ENCODE measurements at places on chromosomes 1 and 21.

DNA sequence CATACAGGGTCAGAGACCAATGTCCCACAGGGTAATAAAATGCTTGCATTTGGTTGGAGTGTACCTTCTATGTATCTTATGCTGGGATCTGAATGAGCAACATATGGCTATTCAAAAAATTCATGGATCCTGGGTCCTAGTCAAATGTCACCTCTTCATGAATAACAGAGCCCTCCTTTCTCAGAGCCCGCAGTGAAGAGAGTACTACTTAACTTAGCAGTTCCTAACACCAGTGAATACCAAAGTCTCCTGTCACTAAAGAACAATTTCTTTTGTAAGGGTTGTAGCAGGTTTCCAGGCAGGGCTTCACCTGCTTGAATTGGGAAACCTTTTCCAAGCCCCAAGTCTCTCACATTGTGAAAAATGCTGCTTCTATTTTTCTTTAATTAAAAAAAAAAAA, 483.0 kb upstream of the DEPDC1 start:
- DNase-seq, result no peak

DNA sequence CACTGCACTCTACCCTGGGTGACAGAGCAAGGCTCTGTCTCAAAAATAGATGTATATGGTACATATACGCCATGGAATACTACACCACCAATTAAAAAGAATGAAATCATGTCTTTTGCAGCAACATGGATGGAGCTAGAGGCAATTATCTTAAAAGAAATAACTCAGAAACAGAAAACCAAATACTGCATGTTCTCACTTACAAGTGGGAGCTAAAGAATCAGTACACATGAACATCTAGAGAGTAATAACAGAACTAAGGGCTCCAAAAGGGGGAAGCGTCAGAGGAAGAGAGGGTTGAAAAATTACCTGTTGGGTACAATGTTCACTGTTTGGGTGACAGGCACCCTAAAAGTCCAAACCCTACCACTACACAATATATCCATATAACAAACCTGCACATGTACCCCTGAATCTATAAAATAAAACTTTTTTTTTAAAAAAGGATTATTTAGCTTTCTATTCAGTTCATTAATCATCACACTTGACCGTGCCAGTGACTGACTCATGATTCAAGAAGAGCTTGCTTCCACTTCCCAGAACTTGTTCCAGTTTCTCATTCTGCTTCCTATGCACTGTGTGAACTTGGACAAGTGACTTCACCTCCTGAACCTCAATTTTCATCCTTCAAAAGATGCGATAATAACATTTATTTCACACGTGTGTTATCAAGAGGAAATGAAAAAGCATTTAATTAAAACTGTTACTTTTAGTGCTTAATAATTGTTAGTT, 109.6 kb downstream of the PLPP3 start:
- no peak for DNase-seq

DNA sequence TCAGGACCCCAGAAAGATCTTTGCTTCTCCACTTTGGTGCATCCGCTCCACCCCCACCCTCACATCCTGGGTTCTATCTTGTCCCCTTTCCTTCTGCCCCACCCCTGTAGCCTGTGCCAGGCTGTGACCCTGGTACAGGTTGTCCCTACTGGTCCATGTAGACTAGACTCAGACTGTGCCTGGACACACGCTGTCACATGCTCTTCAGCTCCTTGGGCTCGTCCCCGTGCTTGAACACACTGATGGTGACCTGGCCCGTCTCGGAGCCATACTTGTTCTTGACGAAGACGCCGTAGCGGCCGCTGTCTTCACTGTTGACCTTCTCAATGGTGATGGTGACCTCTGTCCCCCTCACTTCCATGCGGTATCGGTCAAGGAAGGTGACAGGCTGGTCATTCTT, 54.8 kb downstream of the MYOM3 start:
- DNase-seq, result no peak

GRCh38 chr1:78691995-78692747, 42.5 kb downstream of the IFI44 start:
- no peak for DNase-seq

GRCh38 chr1:205976708-205977401, 26.3 kb downstream of the RAB7B start:
- no peak for DNase-seq
